ENCODE measurements at places on chromosomes 5 and 9.
A peak's percentile ranks its signal among the peaks of the same experiment; 100 is the strongest.

DNA sequence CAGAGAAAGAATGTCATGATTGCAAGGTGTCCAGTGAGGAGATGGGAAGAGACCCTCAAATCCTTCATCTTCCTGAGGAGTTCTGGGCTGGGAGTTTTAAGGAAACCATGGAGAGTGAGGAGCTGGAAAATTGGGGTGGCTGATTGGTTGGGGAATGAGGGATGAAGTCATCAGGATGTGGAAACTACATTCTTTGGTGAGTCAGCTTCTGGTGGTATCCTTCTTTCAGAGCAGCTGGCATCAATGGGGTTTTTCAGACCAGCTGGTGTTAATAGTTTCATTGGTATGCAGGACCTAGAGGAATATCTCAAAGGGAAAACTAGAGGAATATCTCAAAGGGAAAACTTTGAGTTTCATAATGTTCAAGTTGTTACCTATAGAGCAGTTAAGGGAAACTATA is 45.2 kb downstream of the RNF180 start:
- no peak for DNase-seq

DNA sequence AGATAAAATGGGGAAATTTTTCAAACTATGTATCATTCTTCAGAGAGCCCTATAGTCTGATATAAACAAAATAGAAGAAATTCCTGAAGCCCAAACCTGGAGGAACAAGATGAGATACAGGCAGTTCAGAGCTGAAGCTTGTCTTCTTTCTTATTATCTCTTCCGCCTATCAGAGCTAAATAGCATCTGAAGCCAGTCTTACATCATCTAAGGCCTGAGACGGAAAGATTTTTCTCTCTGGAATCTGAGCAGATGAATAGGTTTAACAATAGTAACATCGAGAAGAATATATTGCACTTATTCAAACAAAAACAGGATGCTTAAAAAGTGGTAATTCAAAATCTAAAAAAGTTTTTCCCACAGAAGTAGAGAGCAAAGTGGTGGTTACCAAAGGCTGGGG is 59.8 kb downstream of the LPAR1 start:
- no peak for DNase-seq

- DNase-seq, result no peak
Measured at GRCh38 chr5:59758566-59758965, 135.0 kb downstream of the PDE4D start.

DNA sequence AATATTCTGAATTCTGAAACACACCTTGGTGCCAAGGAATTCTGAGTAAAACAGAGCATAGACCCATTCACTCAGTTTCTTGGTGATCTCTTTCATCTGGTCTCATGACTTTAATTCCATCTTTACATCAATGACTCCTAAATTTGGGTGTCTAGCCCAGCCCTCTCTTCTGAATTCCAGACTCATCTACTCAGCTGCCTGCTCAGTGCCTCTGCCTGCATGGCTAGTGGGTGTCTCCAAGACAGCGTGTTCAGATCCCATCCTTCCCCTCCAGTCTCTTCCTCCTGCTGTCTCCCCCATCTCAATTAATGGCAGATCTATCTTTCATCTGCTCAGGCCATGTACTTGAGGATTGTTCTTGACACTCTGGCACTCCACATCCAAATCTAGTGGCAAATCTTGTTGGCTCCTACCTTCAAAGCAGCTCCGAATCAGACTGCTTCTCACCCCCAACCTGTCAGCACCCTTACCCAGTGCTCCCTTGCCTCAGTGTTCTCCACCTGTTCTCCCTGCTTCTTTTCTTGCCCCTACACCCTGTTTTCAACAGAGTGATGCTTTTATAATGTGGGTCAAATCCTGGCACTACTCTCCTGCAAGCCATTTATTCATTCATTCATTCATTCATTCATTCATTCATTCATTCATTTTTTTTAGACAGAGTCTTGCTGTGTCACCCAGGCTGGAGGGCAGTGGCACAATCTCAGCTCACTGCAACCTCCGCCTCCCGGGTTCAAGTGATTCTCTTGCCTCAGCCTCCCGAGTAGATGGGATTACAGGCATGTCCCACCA is 5.3 kb downstream of the CAVIN4 start:
- no peak for DNase-seq

DNA sequence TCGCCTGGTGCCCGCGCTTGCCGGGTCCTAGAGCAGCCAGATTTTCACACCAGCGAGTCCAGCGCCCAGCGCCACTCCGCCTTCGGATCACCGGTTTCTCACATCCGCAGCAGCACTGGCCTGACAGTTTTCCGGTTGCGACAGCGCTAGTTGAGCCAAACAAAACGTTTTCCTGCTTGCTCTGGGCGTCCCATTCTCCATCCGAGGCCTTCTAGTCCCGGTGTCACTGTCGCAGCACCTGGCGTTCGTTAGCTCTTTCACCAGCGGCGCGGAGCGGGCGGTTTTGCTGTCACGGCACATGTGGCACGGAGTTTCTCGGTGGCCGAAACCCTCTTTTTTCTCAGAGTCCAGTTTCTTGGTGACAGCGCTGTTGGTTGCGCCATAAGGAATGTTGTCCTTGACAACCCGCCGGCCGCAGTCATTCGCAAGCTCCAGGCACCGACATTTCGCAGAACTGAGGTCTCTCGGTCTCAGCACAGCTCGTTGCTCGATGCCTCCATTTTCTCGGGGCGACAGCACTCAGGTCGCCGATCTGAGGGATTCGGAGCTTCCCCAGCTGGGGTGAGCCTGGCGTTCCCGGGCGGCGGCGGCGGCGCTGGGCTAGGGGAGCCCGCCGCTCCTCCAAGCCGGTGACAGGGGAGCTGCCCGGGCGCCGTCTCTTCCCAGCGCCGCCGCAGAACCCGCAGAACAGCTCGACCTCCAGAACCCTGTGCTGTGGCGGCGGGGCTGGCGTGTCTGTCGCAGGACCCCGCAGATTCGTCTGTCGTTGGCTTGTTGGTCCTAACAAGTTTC is 47.8 kb downstream of the ANXA2R start:
- peak; percentile 41 for DNase-seq

GRCh38 chr5:91243286-91243685 is 139.8 kb downstream of the ARRDC3 start:
- DNase-seq, result no peak

- DNase-seq, result no peak
Measured at GRCh38 chr9:124077915-124078572, 66.5 kb downstream of the LHX2 start.

- peak; percentile 81 for DNase-seq
Measured at GRCh38 chr5:40688127-40688761, 8.5 kb downstream of the PTGER4 start.

DNA sequence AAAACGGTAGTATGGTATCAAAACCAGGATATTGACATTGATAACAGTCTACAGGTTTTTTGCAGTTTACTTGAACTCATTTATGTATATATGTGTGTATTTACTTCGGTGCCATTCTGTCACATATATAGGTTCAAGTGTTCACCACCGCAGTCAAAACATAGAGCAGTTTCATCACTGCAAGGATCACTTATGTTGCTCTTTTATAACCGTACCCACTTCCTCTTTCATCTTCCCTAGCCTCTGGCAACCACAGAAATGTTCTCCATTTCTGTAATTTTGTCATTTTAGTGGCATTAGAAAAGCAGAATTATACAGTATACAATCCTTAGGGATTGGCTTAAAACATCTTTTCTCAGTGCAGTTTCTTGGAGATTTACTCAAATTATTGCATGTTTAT is 90.3 kb downstream of the SH3GL2 start:
- no peak for DNase-seq

DNA sequence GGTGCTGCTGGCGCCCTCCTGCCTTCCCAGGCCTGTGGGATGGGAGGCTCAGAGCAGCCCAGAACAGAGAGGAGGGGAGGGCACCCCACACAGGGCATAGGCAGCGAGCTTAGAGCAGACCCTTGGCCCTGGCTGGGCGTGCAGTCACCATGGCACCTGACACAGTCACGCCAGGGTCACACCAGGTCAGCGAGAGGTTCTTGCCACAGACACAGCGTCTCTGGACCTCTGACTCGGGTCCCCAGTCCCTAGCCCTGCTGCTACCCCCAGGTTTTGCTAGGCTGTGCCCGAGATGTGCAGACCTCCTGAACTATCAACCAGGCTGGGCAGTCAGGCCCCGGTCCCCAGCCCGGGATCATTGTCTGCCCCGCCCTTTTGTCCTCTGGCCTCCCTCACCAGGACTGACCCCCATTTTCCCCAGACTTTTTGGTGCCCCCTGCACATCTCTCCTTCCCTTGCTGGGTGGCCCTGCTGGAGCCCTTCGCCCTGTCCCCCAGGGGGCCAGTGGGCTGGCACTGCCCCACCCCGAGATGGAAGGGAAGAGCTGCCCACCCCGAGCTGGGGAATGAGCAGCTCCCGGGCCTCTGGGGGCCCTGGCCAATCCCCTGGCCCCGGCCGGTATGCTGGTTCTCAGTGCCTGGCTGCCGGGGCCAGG is 24.5 kb upstream of the NOTCH1 start:
- no peak for DNase-seq

DNA sequence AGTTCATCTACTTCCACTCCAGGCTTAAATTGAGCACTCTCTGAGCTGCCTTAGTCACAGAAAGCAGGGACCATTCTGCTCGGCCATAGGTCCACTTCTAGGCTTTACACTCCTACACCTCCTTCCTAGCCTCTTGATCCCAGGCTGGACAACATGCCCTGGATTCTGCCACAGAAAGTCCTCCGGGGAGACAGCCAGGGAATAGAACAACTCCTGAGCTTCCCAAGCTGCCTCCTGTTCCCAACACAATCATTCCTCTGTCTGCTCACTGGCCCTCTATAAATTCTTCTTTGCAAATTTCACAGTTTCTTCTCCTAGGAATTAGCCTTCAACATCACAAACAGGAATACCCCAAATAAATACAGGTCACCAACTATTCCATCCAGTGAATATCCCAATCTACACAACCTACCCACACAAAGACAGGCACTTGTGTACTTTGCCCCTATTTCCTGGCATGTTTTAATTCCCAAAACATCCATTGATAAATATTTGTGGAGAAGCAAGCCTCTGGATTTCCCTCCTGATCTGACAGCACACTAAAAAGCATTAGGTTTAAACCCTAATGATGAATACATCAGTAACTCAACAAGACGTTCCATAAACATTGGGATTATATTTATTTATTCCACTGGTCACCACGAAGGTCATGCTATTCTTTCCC is 125.5 kb downstream of the ENC1 start:
- DNase-seq, result no peak

- DNase-seq, result no peak
Measured at GRCh38 chr9:7554699-7555098, 244.9 kb downstream of the DMAC1 start.
